ENCODE measurements at places on chromosomes 1 and 21.

DNA sequence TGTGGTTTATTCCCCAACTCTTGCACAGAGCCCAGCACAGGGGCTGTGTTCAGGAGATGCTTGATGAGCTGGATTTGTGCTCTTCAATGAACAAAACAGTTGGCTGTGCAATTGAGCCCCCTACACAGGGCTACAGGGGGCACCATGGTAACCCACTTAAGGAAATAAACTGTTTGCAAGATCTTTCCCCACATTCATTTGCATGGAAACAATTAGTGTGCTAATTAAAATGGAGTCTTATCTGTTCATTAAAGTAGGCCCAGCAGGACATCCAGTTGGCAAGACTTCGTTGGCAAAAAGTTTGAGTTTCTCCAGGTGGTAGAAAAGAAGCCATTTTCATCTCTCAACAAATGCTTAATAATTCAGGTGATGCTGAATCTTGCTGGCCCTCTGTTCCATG, 15.3 kb downstream of the KLHDC7A start:
- DNase-seq = no peak

DNA sequence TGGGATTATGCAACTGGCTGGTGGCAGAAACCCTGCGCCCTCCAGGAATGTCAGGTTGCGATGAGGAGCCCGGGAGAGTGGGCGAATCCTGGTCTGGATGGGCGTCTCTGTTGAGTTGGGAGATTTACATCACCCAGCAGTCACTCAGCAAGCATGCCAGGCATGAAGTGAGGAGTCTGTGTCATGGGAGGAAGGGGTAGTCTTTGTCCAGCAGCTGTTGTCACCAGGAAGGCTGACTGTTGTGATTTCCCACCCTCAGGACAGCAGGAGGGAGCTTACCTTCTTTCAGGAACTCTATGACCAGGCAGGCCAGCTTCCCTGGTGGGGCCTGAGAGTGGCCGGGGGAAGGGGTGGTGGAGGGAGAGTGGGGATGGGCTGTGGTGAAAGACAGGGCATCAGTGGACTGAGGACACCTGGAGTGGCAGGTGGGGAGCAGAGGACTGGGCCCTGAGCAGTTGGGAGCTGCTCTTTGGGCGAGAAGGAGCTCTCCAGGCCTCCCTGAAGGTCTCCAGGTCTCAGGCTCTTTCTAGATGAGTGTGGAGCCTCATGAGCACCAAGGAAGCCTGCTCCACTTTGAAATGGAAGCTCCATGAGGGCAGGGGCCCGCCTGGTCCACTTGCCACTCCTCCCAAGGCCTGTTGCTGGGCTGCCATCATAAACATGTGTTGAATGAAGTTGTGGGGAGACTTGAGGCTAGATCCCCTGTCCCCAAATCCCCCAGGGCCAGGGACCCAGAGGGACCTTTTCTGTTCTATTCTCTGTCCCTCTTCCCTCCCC, 21.3 kb upstream of the PKP1 start:
- no peak for DNase-seq

DNA sequence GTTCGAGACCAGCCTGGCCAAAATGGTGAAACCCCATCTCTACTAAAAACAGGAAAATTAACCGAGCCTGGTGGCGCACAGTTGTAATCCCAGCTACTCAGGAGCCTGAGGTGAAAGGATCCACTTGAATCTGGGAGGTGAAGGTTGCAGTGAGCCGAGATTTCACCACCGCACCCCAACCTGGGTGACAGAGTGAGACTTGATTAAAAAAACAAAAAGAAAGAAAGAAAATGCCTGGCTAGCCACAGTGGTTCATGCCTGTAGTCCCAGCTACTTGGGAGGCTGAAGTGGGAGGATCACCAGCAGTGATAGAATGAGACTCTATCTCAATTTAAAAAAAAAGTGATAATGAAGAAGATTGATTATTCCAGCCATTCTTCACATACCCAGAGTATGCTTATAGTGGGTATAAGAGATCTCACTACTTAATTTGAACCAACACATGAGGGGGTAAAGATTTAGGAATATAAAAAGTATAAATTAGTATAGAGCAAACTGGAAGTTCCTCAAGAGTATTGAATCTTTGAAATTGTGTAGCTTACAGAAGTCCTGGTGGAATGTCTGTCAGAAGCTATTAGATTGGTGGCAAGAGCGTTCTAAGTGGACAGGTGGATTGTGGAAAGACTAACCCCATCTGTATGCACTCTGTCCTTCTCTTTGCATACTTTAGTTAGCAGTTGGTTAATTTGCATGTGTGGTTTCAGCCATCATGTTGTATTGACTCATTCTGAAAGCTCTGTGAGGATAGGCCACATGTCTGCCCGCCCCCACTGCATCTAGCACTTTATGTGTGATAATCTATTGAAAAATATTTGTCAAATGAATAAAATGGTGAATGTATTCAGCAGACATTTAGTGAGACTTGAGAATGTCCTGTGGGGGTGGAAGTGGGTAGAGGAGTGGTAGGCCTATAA, 25.0 kb downstream of the RLF start:
- DNase-seq = peak; percentile 17

DNA sequence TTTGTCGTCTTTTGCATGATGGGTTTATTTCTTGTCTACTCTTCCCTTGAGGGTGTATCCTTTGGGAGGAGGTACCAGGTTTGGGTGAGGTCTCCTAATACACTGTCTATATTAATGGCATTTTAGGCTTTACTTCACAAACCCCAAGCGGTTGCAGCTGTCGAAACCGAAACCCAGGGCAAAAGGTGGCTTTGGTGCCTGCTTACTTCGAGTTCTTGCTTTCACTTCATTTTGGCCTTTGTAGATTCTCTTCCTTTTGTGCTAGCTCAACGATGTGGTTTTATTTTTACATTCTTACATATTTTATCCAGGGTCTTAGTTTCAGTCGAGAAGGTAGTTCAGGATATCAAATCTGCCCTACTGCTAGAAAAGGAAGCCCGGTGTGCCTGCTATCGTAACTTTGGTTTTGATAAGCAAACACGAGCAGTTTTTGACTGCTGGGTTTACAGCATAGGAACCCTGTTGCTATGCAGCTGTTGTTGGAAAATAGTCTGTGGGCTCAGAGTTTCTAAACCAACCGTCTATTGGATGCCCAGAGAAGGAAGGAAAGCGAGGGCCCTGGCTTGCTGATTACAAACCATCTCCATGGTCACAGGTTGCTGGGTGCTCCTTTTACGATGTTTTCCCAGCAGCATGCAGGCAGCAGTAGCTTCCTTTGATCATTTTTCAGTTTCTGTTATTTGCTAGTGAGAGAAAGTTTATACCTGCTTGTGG, 9.8 kb upstream of the TSPAN2 start:
- DNase-seq = peak; percentile 50

DNA sequence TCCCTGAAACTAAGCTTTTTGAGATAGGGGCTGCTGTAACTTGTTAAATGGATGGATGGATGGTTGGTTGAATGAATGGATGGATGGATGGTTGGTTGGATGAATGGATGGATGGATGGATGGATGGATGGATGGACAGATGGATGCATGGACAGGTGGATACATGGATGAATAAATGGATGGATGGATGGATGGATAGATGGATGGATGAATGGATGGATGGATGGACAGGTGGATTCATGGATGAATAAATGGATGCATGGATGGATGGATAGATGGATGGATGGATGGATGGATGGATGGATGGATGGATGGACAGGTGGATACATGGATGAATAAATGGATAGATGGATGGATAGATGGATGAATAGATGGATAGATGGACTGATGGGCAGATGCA, 26.9 kb downstream of the MYOM3 start:
- no peak for DNase-seq

GRCh38 chr1:200302921-200303290, 106.9 kb downstream of the ZNF281 start:
- no peak for DNase-seq

All from NK-92 treated with Interleukin-12 subunit alpha and Interleukin-12 subunit beta, amount 100 ng/mL, for 24 hours (cell line).